ENCODE measurements at places on chromosomes 4 and X.
A peak's percentile ranks its signal among the peaks of the same experiment; 100 is the strongest.

DNA sequence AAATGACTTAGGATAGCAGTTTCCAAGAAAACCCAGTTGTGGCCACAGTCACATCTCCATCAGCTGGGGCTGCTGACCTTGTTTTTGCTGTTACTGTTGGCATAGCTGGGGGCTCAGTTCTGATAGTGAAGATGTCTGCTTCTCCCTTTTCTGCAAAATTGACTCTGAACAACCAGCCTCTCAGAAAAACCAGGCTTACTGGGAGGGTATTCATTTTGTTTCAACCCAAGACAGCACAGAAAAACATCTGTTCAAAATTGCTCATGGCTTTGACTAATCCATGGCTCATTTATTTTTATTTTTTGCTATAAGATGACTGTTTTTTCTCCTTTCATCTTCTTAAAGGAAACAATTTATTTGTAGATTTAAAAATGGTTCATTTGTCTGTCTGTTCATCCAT is 53.1 kb downstream of the RASL11B start:
- no peak for DNase-seq

DNA sequence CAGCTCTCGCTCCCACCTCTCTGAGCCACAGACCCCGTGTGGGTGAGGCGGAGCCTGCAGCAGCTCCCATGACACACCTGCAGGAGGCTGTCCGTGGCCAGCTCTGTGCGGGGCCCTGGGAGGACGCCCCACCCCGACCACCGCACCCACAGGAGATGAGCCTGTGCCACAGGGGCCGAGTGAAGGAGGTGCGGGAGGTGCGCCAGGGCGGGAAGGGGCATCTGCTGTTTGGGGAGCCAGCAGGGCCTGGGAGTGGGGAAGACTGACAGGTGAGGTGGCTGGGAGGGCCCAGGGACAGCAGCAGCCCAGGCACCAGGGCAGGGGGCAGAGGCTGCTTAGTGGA is 52.0 kb downstream of the ACOX3 start:
- DNase-seq = no peak

DNA sequence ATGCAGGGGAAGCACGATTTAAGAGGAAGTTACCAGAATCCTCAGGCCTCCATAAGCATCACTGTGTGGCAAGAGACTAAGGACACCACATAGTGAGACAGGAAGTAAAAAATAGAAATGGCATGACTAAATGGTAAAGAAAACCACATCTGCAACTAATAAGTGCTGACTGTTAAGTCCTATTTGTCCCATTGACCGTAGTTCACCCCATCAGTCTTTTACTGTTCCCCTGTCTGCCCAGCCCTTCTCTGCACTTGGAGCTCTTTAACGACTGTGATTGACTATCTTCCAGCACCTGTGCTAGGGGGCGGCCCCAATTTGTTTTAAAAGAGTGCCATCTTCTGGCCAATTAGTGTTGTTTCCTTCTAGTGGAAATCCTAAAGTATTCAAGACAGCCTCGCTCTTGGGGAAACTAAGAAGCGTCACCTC is 94.2 kb downstream of the MAOA start:
- DNase-seq = peak; percentile 62

DNA sequence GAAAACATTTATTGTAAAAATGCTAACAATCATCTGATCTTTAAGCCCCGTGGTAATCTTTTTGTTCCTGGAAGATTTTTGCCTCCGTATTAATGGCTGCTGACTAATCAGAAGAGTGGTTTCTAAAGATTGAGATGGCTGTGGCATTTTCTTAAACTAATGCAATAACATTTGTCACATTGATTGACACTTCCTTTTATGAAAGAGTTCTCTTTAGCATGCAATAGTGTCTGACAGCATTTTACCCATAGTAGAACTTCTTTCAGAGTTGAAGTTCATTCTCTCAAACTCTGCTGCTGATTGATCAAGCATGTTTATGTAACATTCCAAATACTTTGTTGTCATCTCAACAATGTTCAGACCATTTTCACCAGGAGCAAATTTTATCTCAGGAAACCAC is 26.8 kb upstream of the UGT2B4 start:
- DNase-seq = no peak

DNA sequence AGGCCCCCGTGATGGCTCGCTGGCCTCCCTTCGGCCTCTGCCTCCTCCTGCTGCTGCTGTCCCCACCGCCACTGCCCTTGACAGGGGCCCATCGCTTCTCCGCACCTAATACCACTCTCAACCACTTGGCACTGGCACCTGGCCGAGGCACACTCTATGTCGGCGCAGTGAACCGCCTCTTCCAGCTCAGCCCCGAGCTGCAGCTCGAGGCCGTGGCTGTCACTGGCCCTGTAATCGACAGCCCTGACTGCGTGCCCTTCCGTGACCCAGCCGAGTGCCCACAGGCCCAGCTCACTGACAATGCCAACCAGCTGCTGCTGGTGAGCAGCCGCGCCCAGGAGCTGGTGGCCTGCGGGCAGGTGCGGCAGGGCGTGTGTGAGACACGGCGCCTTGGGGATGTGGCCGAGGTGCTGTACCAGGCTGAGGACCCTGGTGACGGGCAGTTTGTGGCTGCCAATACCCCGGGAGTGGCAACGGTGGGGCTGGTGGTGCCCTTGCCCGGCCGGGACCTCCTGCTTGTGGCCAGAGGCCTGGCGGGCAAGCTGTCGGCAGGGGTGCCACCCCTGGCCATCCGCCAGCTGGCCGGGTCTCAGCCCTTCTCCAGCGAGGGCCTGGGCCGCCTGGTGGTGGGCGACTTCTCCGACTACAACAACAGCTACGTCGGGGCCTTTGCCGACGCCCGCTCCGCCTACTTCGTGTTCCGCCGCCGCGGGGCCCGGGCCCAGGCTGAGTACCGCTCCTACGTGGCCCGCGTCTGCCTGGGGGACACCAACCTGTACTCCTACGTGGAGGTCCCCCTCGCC is 3.0 kb downstream of the PLXNB3 start:
- no peak for DNase-seq

GRCh38 chr4:155929833-155930232 is 23.8 kb downstream of the CTSO start:
- DNase-seq = no peak

DNA sequence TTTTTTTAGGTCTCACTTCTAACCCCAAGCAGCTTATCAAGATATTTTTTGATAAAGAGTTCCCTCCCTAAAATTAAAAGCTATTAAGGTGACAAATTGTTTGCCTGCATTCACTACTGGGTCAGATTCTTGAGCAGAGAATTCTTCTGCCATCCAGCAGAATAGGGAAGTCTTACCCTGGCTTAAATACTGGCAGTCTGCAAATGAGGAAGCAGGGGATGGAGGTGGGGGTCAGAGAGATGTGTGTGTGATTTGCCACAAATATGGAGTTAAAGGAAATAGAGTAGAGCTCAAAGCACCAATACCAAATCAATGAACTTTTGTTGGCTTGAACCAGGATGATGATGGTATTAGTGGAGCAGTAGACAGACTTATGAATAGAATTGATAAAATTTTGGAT is 122.2 kb downstream of the ANXA5 start:
- DNase-seq = no peak

DNA sequence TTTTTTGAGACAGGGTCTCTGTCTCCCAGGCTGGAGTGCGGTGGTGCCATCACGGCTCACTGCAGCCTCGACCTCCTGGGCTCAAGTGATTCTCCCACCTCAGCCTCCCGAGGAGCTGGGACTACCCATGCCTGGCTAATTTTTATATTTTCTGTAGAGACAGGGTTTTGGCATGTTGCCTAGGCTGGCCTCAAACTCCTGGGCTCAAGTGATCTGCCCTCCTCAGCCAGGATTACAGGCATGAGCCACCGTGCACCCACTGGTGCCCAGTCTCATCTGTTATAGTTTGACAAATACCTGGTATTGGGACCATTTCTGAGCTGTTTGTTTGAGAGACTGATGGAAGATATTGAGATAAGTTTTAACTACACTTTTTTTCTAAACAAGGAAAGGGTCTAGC is 57.5 kb upstream of the SMIM10 start:
- no peak for DNase-seq
